ENCODE measurements at places on chromosomes 6 and 20. TPM values are rescaled to one million over a fixed set of nuclear protein-coding genes. Genes with fewer than 3 reads are reported as not detected.

DNA sequence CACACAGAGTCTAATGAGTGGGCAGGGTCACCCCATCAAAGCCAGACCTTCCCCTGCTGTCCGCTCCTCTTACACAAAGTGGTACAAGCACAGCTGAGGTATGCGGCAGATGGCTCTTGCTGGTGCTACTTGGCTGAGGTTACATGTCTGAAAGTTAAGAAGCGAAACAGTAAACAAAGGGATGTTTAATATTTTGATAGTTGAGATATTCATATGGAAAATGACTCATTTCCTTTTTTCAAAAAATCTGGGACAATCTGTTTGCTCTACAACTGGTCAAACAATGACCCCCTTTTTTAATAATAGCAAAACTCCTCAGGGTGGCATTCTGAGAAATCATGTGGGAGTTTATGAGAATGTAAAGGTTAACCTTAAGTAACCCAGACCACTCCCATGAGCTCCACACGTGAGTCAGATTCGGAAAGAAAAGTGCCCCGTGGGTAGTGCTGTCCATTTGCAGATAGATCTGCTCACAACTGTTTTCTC lies 245.3 kb downstream of the TBXT start:
- DNase-seq = no peak

GRCh38 chr6:89324304-89324703 lies 9.2 kb upstream of the GABRR2 start:
- DNase-seq = no peak

DNA sequence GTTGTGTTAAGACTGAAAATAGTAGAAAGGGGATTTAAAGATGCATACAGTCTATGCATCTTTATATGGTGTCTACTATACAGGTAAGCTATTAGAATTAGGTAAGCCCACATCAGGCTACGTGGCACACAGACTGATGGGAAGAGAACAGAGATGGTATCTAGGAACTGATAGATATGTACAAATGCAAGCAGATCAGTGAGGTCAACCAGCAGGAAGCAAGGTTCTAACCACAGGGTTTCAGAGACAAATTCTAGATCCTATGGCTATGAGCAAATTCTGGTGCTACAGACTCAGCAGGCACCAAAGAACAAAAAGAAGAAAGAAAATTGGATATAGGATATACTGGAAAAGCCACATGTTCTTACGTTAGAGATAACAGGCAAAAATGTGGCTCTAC lies 110.6 kb downstream of the TRDN start:
- DNase-seq = no peak

DNA sequence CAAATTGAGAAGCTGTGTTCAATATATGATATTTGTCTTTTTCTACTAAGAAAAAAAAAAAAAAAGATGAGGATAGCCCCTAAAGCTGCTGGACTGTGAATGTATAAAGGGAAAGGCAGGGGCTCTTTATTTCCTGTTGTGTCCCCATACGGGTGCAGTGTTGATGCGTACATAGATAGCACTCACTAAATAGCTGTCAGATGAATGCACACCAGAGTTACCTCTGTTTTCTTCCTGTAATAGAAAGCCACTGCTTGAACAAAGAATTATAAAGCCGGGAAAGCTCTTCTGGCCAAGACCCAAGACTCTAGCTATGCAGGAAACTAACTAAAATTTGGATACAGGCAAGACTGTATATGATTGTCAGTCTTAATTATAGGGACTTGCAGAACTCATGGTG lies 260.0 kb downstream of the FARS2 start:
- DNase-seq = no peak

DNA sequence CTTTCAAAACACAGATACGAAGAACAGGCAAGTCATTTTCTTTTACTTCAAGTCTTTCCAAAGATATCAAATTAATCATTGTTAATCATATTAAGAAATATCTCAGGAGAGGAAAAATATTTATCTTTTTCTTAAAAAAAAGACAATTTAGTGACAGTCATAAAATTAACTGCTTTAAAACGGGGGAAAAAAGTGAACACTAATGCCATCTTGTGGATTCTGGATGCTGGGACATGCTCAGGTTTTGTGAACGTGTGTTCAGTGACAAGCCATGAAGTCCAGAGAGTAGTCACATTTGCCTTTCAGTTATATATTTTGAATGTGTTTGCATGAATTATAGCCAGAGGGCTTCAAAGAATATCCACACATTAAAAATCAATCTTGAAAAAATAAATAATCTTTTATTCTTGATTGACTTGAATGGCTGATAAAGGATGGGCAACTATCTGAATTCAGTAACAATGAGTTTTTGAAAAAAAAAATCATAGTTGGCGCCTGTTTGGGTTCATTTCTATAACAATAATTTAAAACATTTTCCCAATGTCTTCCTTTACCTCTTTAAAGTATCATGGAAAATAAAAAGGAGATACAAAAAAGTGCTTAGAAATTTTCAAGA lies 74.7 kb upstream of the NOX3 start:
- DNase-seq = no peak

TPD52L2 gene
- 109 TPM for total RNA-seq

DNA sequence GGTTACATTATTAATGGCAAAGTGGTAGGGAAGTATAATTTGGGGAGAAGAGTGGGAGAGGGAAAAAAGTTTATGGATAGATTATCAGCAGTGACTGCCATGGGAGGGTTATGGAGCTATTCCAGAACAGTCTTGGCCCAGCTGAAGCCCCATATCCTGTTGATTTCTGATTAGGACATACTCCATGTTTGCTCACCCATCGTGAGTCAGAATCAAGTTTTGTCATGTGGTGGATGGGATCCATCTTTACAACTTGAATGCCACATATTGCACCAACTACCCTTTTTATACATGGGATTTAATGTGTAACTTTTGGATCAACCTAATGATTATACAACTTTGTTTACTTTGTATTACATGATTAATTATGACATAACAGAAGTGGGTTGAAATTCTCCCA lies 217.0 kb downstream of the HAO1 start:
- no peak for DNase-seq

GRCh38 chr6:31058128-31058894 lies 48.0 kb downstream of the MUC22 start:
- DNase-seq = no peak

MICB gene
- total RNA-seq = 3.6 TPM

ZNF391 gene
- 8.3 TPM for total RNA-seq

DNA sequence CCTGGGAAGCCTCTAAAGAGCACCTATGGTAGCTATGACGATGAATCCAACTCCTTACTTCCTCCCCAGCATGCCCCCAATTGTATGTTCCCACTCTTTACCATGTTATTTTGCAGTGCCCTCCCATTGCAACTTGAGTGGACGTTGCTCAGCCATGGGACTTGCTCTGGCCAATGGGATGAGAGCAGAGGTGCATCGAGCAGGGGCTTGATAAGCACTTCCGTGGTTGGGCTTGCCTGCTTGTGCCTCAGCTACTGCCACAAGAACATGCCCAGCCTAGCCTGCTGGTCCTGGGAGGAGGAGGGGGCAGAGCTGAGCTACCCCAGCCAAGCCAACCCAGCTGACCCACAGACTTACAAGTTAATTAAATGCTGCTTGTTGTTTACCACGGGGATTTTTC lies 71.1 kb upstream of the CTNNBL1 start:
- no peak for DNase-seq

DNA sequence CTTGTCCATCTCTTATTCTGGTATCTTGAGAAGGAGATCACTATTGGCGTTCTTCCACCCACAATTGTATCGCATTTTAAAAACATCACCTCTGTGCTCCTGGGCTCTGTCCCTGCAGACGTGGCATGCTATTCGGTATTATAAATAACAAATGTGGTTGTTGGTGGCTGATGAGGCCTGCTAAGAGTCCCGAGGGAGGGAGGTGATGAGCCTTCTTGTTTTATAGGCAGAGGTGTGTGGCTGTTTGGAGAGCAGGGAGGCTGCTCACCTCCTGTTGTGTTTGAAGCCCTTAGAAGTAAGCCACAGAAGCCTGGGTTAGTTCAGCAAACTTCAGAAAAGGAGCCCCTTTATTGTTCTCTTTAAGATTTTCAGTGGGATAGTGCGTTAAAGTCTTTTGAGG lies 15.6 kb downstream of the MANBAL start:
- DNase-seq = no peak

GRCh38 chr6:71292001-71292400 lies 3.4 kb downstream of the OGFRL1 start:
- DNase-seq = no peak

C6orf15 gene
- not detected for total RNA-seq

DNA sequence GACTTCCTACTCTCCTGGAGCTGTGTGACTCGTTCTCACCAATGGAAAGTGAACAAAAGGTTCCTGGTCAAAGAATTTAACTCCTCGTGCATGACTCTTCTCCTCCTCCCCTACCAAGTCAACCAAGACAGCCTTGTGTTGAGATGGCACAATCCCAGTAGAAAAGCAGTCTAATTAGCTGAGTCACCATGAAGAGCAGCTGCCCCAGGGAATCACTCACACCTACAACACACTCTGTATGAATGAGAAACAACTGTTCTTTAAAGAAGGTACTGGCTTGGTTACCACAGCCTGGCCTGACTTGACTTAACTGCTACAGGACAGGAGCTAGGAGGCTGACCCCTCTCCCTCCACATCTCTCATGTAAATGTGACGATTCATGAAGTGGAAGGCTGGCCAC lies 2.9 kb upstream of the HLA-DOB start:
- DNase-seq = no peak

COX7A2 gene
- 527 TPM for total RNA-seq

Data from glutamatergic neuron (in vitro differentiated cells).